ENCODE measurements at places on chromosomes 5 and 9. TPM values are rescaled to one million over a fixed set of nuclear protein-coding genes. Genes with fewer than 3 reads are reported as not detected.

LCN9 gene
- not detected for total RNA-seq

NDUFS6 gene
- total RNA-seq: 122 TPM

CLIC3 gene
- 1.6 TPM for total RNA-seq

MAP3K1 gene
- 5.7 TPM for total RNA-seq

ENDOG gene
- 75.3 TPM for total RNA-seq

CAVIN4 gene
- total RNA-seq: 50.9 TPM

SHISAL2B gene
- total RNA-seq: not detected

ZFP2 gene
- 0.80 TPM for total RNA-seq

SLC34A3 gene
- not detected for total RNA-seq

FCHSD1 gene
- 4.7 TPM for total RNA-seq

GABRB2 gene
- total RNA-seq: 0.11 TPM

GPX8 gene
- total RNA-seq: 9.8 TPM

STPG3 gene
- 0.58 TPM for total RNA-seq

C1QTNF2 gene
- 1.4 TPM for total RNA-seq

GZMA gene
- total RNA-seq: 1.5 TPM

ZNF883 gene
- 6.2 TPM for total RNA-seq

ORM2 gene
- not detected for total RNA-seq

RANBP3L gene
- 0.47 TPM for total RNA-seq

HAND1 gene
- total RNA-seq: 26.2 TPM

SGCD gene
- 98.7 TPM for total RNA-seq

WHRN gene
- total RNA-seq: 0.80 TPM

PCDHA3 gene
- total RNA-seq: not detected

CCL27 gene
- total RNA-seq: 0.41 TPM

ENHO gene
- not detected for total RNA-seq
